ENCODE measurements at places on chromosomes 5 and 9.

- DNase-seq, result no peak
These were observed 83.1 kb downstream of the NLN start for GRCh38 chr5:65805089-65805488.

- DNase-seq, result no peak
These were observed 63.2 kb downstream of the NRG2 start for GRCh38 chr5:139979943-139980342.

DNA sequence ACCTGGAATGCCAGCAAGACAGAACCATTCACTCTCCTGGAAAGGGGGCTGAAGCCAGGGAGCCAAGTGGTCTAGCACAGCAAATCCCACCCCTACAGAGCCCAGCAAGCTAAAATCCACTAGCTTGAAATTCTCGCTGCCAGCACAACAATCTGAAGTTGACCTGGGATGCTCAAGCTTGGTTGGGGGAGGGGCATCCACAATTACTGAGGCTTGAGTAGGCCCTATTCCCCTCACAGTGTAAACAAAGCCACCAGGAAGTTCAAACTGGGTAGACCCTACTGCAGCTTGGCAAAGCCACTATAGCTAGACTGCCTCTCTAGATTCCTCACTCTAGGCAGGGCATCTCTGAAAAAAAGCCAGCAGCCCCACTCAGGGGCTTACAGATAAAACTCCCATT lies 17.3 kb downstream of the RIGI start:
- no peak for DNase-seq

DNA sequence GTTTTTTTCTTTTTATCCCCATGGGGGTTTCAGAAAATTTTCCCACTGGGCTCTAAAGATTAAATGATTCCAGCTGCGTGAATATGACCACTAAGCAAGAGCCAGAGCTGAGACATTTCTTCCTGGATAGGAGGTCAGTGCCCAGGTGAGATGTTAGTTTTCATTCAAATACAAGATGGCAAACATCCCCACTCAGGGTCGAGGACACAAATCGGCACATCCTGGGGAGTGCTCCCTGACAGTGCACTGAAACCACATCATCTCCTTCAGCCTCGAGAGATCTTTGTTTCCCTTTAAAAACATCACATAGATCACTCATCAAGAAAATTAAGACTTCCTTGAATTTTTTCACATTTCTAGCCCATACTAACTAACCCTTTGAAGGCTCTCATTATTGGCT lies 273.2 kb upstream of the PANK3 start:
- DNase-seq, result no peak

DNA sequence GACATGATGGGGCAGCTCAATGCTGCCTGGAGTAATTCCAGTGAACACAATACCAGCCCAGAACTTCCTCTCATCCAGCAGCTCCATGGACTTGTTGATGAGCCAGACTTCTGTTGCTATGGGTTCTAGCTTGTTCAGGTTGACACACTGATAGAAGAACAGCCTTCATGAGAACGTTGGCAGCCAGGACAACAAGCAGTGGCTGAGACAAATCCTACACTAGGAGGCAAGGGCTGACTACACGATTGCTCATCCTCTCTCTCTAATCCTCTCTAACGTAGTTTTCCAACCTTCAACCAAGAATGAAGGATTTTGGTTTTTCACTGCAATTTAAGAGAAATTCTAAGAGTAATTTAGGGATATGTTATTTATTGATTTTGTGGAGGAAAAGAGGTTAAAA lies 67.8 kb downstream of the NIPSNAP3B start:
- DNase-seq, result no peak

GRCh38 chr5:92850886-92851285 lies 730.1 kb downstream of the NR2F1-AS1 start:
- no peak for DNase-seq

DNA sequence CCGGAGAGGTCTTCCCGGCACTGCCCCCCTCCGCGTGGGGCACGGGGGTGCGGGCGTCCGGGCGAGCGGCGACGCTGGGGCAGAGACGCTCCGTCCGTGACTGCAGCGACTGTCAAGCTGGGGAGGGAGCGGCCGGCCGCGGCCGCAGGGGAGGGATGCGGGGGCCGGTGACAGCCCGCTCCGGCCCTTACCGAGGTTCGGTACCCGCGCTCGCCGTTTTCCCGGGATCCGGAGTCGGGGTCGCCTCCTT lies 400 bp downstream of the KDM4C start:
- no peak for DNase-seq

- no peak for DNase-seq
These were observed 10.1 kb downstream of the OLFML2A start for GRCh38 chr9:124786881-124787573.
